ENCODE measurements at places on chromosomes 2 and 18. TPM values are rescaled to one million over a fixed set of nuclear protein-coding genes. Genes with fewer than 3 reads are reported as not detected.

Gene ACMSD
- not detected for polyA plus RNA-seq

Gene HOXD4
- polyA plus RNA-seq, result 0.60 TPM

Gene GAL3ST2
- 13.6 TPM for polyA plus RNA-seq

Gene KIF5C
- 0.23 TPM for polyA plus RNA-seq

Gene ZNF892
- not detected for polyA plus RNA-seq

Gene CAVIN2
- 15.6 TPM for polyA plus RNA-seq

GRCh38 chr2:172230889-172231401 lies 128.2 kb upstream of the DLX2 start:
- DNase-seq, result no peak

- DNase-seq, result peak; percentile 65
Observed at GRCh38 chr2:1648241-1649102, 95.8 kb downstream of the PXDN start.

GRCh38 chr2:198168651-198169050 lies 364.3 kb downstream of the PLCL1 start:
- DNase-seq, result no peak

DNA sequence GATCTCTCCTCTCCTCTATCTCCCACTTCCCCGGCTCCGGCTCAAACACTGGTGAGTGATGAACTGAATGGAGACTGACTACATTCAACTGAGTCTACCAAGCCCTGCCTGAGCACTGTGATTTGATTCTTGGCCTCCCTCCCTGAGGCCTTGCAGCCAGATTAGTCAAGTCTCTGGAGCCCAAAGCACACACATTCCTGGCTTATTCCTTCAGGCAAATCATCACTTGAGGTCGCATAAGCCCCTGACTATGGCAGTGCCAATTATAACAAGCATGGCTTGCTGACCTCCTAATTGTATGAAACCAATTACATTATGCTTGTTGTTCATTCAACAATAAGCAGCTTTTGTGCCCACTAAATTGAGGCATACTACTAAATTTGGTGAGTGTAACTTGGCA lies 34.6 kb downstream of the EFEMP1 start:
- no peak for DNase-seq

- DNase-seq, result no peak
Observed at GRCh38 chr2:20648206-20648605, 2.7 kb downstream of the HS1BP3 start.

DNA sequence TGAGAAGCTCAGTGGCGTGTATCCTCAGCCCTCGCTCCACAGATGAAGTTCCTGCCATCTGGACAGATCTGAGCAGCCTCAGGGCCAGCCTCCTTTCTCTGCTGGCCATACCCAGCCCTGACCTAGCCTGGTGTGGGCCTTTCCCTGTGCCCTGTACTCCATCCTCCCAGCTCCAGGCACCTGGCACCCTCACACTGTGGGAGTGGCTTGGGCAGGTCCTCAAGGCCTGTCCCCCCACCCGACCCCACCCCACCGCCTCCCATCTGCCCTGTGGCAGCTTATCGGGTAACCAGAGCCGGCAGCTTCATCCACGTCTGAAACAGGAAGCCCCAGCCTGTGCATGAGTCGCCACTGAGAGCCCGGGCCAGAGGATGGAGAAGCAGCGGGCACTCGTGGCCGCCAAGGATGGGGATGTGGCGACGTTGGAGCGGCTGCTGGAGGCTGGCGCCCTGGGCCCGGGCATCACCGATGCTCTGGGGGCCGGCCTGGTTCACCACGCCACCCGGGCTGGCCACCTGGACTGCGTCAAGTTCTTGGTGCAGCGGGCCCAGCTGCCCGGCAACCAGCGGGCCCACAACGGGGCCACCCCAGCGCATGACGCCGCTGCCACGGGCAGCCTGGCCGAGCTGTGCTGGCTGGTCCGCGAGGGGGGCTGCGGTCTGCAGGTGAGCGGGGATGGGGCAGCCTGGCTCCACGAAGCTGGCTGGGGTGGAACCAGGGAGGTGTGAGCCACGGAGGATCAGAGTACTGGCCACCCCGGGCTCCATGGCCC lies at the start of gene ESPNL:
Gene ESPNL (plus strand): TSS at position 292 of the 772 bp plus-strand sequence. CDS start 80 bp downstream, at position 372.
- peak; percentile 60 for DNase-seq

GRCh38 chr2:157443090-157443489 lies 799 bp downstream of the CYTIP start:
- no peak for DNase-seq

DNA sequence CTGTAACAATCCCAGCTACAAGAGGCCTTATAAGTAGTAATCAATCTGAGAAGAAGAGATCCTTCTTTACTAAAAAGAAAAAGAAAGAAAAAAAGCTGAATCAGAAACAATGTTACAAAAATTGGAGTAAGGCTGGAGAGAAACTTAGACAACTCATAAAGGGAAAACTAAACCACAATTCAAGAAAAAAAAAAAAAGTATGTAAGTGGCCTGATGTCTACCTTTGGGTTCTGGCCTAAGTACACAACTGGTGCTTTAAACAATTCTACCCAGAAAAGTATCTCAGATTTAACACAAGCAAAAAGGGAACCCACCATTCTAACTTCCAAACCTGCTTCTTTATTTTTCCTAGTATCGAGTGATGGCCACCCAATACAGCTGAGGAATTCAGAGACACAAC lies 45.3 kb downstream of the ZNF521 start:
- DNase-seq, result no peak

- no peak for DNase-seq
Observed at GRCh38 chr2:158004126-158004764, 97.4 kb upstream of the UPP2 start.

DNA sequence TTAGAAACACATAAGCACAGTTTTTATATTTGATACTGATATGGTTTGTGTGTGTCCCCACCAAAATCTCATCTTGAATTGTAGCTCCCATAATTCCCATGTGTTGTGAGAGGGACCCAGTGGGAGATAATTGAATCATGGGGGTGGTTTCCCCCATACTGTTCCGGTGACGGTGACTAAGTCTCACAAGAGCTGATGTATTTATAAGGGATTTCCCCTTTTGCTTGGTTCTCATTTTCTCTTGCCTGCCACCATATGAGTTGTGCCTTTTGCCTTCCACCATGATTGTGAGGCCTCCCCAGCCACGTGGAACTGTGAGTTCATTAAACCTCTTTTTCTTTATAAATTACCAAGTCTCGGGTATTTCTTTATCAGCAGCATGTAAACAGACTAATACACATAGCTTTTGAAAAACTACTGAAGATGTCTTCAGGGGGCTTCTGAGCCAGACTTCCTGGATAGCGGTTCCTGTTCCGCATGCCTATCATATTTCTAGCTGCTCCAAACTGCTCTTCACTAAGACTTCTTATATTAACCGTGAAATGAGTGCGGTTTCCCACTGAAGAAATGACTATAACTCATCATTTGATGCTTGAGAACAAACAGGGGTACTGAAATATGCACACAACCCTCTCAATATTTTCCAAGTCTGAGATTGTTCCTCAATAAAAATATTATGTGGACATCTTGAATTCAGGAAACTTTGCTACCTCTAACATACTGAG lies 75.8 kb downstream of the SPHKAP start:
- no peak for DNase-seq

DNA sequence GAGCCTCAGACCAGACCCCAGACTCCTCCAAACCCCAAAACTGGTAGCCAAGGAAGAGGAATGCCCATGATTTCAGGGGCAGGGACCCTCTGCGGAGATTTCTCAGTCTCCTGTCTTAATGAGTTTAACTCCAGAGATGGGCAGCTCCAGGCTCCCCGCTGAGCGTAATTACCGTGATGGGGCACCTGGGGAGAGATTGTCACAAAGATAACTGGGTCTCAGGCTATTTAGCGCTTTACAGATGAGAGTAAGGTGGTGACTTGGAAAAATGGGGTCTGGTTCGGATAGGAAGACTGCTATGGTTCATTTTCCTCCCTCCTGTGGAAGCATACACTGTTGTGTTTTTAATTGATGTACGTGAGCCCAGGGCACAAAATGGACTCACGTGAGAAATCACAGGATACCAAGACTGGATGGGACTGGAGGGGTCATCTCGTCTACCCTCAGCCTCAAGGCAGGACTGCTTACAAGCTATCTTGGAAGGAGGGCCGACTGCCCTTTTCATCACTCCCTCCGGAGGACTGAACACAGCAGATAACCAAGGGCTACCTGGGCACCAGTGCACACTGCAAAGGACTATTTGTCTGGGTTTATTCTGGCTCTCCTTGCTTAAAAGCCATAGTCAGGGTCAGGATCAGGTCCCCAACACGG lies 427.8 kb downstream of the ZNF521 start:
- DNase-seq, result no peak

GRCh38 chr2:196148736-196149135 lies 22.6 kb downstream of the STK17B start:
- DNase-seq, result no peak

DNA sequence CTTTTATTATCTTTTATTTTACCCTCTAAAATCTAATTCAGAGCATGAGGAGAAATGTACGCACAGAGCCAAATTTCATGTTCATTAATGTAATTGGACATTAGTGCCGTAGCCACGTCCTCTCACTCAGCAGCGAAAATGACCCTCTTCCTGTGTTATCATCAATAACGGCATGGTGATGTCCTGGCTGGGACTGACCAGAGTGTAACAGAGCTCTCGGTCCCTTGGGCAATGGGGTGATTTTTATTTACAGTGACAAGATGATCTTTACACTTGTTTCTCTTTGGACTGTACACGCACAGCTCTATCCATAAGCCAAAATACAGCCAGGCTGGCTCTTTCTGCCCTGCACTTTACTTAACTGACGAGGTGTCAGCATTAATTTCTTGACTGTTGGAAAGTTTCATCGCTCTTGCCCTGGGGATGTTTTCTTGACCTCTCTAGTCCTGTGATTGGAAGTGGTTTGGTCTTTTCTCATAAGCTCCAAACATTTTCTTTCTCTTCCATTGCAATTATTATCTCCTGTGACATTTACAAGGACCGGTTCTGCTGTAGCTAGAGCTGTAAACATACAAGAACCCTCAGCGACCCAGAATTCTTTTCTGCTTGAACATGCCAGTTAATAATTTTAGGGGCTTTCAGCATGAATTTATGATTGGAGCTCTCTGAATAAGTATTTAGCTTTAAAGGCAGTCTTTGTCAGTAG lies 308.0 kb upstream of the PIK3C3 start:
- no peak for DNase-seq

DNA sequence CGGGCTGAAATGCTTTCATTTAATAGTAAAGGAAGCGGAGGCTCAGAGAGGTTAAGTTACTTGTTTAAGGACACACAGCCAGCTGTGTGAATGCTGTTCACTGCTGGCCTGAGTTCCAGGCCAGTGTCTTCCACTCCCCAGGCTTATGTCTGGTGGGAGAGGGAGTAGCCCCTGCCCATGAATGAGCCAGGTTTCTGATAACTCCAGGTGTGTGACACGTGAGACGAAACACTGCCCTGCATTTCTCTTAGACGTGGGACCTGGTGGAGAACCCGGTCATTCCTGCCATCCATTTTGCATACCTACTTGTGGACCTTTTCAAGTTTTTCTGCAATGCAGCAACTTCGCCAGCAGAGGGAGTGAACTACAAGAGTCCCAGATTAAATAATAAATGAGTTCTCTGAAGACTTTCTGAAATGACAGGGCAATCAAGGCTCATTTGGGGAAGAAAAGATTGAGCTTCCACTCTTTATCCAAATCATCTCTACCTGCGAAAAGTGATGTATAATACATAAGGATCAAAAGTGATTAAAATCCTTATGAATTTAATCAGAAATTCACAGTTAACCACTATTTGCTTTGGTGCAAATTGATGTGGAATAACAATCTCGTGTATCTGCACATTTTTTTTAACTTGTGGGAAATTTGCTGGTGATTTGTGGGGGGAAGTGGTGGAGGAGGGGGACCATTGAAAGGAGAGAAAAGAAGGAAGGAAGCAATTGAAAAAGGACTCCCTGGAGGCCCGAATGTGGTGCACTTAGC lies 79.4 kb upstream of the ASB18 start:
- DNase-seq, result no peak

GRCh38 chr2:233992513-233993217 lies 57.8 kb upstream of the SPP2 start:
- no peak for DNase-seq

- no peak for DNase-seq
Observed at GRCh38 chr2:207142461-207142860, 23.3 kb downstream of the KLF7 start.

- no peak for DNase-seq
Observed at GRCh38 chr2:200431996-200432705, 77.7 kb downstream of the KCTD18 start.

Measured in sigmoid colon (tissue), 7 donors.